ENCODE measurements at places on chromosomes 6 and 20.

GRCh38 chr6:14848019-14848418 lies 397.9 kb upstream of the JARID2 start:
- DNase-seq, result no peak

DNA sequence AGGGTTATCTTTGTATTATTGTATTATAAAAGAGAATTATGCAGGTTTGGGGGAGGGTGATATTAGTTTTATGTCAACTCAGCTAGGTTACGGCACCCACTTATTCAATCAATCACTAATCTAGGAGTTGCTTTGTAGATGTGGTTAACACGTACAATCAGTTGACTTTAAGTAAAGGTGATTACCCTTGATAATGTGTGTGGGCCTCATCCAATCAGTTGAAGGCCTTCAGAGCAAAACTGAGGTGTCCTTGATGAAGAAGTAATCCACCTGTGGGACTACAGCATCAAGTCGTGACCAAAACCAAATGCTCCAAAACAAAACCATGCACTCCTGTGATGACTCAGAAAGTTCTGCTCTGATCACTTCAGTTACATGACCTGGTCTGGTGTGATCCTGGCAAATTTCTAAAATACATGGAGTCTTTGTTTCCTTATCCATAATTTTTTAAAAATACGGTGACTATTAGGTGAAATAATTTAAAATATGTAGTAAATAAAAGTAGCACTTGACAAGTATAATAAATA lies 114.1 kb downstream of the IYD start:
- DNase-seq, result no peak

- no peak for DNase-seq
Observed at GRCh38 chr6:7425808-7426190, 36.2 kb downstream of the RIOK1 start.

- peak; percentile 17 for DNase-seq
Observed at GRCh38 chr6:143675946-143676345, 1.8 kb upstream of the PHACTR2 start.

- DNase-seq, result no peak
Observed at GRCh38 chr6:22583927-22584326, 14.6 kb downstream of the HDGFL1 start.

GRCh38 chr6:37524025-37524969 lies 24.6 kb upstream of the CCDC167 start:
- DNase-seq, result no peak

DNA sequence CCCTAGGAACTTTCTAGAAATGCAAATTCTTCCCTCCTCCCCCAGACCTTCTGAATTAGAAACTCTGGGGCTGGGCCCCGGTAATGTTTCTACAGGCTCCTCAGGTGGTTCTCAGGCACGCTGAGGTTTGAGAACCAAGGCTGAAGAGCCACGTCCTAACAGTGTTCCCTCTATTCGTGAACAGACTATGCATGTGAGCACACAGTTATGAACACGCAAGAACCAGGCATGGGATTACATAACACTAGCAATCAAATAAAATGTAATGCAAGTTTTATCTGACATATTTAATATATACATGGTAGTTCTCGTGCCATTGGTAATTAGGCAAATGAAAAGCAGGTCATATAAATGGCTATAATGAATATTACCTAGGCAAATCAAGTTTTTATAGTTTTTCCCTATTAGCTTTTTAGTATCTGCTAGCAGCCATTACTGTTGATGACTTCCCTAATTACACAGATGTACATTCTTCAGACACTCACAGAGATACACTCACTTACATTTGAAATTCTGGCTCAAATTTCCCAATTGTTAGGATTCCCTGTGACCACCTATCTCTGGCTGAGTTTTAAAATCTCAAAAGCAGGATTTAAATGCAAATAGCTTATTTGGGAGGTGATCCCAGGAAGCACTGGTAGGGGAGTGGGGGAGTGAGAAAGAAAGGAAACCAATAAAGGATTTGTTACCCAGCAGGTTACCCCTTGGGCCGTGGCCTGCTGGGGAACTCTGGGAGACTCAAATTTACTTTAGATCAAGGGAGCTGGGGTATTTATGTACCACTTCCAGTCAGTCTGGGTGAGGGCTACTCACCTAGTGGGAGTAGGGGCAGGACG lies 104.1 kb downstream of the TCP11 start:
- DNase-seq, result no peak

- DNase-seq, result no peak
Observed at GRCh38 chr6:140684776-140685550, 1310.5 kb upstream of the CITED2 start.

DNA sequence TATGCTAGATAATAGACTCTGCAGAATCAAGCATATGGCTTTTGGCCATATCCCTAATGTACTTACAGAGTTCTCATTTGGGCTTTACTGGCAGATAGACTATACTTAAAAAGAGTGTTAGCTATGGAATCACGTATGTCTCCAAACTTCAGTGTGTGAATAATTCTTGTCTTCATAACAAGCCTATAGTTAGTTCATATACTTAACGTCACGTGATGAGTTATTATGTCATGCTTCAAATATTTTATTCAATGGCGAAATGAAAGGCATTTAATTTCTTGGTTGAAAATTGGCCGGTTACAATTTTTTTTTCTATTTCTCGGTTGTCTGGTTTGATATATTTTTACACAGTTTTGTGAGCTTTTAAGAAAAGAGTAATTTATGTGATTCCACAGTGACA lies 62.7 kb downstream of the MEI4 start:
- no peak for DNase-seq

GRCh38 chr6:166456395-166457156 lies 73.8 kb upstream of the MPC1 start:
- no peak for DNase-seq

- no peak for DNase-seq
Observed at GRCh38 chr6:109496036-109496772, 13.2 kb upstream of the ZBTB24 start.

- no peak for DNase-seq
Observed at GRCh38 chr6:132161283-132161682, 210.1 kb upstream of the CCN2 start.

GRCh38 chr6:31727717-31728671 lies 1.1 kb downstream of the DDAH2 start:
- no peak for DNase-seq

DNA sequence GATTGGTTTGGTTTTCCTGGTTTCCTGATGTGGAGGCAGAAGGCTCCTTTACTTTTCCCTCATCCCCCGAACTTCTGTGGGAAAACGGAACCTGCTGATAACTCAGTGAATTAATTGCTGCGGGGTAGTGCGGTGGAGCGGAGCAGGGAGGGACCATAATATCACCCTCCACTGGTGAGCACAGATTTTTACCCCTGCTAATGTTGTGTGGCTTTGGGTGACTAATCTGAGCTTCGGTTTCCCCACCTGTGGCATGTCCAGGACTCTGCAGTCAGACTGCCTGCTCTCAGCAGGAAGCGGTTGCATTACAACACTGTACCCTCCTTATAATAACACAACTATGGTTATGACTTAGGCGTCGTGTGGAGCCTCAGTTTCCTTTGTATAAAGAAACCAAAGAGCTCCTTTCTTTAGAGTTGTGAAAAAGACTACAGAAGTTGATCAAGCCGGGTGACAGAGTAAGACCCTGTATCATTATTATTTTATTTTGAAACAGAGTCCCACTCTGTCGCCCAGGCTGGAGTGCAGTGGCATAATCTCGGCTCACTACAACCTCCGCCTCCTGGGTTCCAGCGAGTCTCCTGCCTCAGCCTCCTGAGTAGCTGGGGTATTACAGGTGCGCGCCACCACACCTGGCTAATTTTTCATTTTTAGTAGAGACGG lies 2.2 kb upstream of the ID1 start:
- no peak for DNase-seq

DNA sequence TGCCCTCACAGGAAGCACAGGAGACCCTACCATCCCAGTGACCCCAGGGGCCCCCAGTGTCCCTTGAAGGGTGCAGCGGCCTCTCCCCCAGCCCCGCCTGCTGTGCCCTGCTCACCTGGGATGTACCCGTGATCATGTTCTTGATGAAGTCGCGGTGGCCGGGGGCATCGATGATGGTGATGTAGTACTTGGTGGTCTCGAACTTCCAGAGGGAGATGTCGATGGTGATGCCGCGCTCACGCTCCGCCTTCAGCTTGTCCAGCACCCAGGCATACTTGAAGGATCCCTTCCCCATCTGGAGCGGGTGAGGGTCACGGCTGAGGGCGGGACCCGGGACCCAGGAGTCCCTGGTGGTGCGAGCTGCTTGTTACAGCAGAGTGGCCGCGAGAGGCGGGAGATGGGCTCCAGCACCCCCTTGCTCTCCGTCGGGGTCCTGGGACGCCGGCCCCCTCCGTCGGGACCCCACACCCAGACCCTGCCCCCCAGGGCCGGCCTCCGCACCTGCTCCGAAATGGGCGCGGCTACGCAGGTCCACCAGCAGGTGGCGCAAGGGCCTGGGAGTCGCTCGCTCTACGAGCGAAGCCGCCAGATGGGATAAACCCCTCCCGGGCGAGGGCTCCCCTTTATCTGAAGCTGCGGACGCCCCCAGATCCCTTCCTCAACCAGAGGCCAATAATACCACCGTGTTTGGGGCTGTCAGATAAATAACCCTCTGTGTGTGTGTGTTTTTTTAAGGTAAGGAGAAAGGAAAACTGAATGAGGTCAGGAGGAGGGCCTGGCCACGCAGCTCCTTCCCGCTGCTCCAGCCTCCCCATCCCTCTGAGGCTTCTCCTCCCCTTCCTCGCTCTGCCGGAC lies 2.9 kb downstream of the EEF1A2 start:
- DNase-seq, result no peak

DNA sequence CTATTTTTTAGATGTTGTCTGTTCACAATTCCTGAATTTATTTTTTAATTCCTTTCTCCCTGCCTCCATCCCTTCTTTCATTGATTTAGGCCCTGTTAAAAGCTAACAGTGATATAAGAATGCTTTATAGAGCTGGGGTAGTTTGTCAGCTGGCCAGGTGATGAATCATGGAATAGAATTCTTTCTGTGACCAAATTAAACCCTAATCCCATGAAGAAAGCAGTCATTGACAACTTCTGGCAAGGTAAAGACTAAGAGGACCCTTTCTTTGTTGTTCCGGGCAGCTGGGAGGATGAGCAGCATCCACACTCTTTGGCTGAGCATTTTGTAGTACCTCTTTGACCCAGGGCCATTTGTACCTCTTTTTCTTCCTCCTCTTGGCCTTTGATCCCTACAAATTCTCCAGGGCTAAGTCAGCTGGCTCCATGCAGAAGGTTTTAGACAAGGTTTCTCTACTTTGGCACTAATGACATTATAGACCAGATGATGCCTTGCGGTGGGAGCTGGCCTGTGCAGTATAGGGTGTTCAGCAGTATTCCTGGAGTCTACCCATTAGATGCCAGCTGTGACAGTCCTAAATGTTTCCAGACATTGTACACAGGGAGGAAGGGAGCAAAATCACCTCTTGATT lies 102.9 kb downstream of the SLX4IP start:
- no peak for DNase-seq

GRCh38 chr6:72654071-72654621 lies 32.3 kb downstream of the KCNQ5 start:
- DNase-seq, result no peak

DNA sequence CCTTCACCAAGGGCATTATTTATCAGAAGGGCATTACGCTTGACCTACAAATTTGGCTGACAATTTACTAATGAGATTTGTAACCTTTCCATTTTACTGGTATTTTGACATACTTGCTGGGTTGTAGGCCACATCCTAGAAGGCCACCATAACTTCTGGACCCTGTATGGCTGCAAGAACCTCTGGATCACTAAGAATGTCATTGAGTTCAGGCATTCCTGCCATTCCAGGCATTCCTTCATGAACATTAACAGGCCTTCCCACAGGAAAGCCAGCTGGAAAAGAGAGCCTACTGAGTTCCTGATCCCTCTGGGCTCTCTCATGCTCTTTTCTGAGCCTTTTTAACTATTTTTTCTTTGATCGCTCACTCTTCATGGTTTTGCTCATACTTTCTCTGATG lies 28.4 kb upstream of the SLC35A1 start:
- DNase-seq, result no peak

- DNase-seq, result no peak
Observed at GRCh38 chr6:65557224-65557623, 149.8 kb downstream of the EYS start.

GRCh38 chr20:33693741-33694638 lies 7.8 kb upstream of the E2F1 start:
- no peak for DNase-seq

- no peak for DNase-seq
Observed at GRCh38 chr20:59425572-59425971, 125.2 kb downstream of the EDN3 start.

DNA sequence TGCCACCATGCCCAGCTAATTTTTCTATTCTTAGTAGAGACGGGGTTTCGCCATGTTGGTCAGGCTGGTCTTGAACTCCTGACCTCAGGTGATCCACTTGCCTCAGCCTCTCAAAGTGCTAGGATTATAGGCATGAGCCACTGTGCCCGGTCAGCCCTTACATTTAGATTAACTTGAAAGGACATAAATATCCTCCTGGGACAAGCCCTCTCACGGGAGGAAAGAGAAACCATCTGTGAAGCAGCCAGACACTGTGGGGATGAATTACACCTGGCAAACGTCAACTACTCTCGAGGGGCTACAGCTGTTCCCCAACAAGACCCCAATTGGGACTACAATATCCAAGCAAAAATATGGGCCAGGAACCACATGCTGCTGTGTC lies 32.7 kb upstream of the SAMHD1 start:
- no peak for DNase-seq

DNA sequence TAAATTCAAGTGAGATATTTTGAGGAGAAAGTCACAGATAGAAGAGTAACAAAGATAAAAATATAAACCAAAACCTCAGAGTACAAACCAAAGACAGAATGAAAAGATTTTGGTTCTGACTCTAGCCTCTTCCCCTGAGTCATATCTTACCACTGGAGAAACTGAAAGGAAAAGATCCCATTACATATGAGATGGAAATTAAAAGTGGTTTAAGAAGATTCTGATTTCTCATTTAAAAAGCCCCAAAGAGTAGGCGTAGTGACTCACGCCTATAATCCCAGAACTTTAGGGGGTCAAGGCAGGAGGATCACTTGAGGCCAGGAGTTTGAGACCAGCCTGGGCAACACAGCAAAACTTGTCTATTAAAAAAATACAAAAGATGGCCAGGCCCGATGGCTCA lies 30.6 kb downstream of the SPINT4 start:
- DNase-seq, result no peak

- DNase-seq, result no peak
Observed at GRCh38 chr6:108666656-108667260, 106.0 kb downstream of the FOXO3 start.

GRCh38 chr6:126127659-126128058 lies 141.3 kb downstream of the TRMT11 start:
- no peak for DNase-seq

- DNase-seq, result no peak
Observed at GRCh38 chr6:53691252-53691651, 25.7 kb upstream of the KLHL31 start.

DNA sequence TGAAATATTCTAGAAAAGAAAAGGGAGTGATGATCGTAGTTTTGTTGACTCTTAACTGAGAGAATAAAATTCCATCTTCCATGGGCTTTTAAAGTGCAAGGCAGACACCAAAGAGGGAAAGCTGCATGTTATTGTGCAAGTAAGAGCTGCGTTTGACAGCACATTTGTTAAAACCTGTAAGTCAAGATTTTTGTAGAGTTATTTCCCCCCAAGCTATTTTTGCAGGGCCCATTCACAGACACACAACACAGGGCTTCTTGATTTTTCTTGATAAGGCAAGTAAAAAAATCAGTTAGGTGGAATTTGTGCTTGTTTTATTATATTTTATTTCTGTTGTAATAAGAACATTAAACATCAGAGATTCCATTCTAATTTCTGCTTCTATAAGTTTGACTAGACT lies 13.8 kb downstream of the CFAP206 start:
- no peak for DNase-seq

All from large intestine (tissue), 12 donors.